Urinary bladder (tissue), 4 donors: ENCODE measurements at places on chromosomes 12 and 14. TPM values are rescaled to one million over a fixed set of nuclear protein-coding genes. Genes with fewer than 3 reads are reported as not detected.

DNA sequence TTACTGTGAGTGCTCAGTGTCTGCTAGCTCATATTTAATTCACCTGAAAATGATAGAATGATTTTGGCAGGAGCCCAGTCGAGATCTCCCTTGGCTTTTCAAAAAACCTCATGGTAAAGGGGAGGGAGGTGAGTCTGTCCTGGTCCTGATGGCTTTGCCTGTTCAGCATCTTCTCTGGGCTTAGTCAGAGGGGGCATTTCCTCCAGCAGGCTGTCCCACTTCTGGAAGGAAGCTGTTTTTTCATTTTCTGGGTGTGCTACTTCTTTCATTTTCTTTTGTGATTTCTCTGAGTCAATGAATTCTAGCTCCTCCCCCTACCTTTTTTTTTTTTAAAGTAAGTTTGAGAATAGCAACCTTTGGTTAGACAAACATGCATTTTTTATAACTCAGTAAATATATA is 58.8 kb downstream of the TMX1 start:
- no peak for DNase-seq

DNA sequence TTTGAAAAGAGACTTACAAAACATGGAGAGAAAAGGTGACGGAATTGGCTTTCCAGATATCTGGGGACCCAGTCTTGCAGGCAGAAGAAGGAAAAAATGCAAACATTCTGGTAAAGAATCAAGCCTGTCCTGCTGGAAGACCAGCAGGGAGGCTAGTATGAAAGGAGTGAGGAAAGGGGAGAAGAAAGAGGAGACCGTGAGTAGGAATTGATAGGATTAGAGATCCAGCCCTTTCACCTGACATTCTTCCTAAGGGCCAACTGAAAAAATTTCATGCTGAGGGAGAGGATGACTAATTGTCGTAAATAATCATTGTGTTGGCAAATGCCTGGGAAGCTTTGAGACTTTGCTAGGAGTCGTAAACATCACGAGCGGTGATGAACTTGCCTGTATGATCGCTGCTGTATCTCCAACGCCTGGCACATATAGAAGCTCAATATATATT is 12.1 kb downstream of the BHLHE41 start:
- DNase-seq: no peak

DNA sequence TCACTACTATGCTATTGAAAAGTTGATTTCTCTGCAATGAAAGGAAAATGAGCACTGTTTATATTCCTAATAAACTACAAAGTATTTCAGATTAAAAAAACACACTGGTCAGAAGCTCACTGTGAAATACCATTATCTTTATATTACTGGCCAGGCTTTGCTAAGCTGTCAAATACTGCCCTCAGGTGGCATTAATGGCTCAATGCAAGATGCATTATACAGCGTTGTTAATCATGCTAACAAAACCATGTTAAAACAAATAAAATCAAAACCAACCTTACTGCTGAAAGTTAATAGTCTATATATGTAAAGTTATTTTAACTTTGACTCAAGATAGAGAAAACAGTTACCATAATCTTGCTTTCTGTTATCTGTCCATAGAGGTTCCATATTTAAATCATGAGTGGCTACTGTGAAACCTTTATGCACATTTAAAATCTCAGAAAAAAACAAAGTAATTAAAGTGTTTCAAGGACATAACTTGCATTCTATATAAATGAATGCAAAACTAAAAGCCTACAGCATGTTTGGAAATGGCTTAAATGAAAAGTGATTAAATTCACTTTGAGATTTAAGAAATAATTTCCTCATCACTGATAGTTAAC is 121.7 kb downstream of the RALGAPA1 start:
- no peak for DNase-seq

GRCh38 chr12:25767606-25768005 is 190.9 kb upstream of the RASSF8 start:
- no peak for DNase-seq

DNA sequence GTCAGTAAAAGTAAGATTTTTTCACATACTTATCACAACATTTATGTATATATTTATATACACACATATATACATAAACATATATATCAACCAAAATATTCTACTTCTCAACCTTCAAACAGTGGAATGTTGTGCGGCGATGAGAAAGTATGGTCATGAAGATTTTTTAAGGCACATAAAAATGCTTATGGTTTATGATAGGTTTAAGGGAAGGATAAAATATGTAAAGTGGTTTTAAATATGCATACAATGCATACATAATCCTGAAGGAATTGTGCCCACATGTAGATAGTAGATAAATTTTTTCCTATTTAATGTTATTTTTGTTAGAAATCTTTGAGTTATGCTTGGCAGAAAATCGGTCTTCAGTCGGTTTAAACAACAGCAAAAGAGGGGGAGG is 182.7 kb downstream of the ANO6 start:
- no peak for DNase-seq

DNA sequence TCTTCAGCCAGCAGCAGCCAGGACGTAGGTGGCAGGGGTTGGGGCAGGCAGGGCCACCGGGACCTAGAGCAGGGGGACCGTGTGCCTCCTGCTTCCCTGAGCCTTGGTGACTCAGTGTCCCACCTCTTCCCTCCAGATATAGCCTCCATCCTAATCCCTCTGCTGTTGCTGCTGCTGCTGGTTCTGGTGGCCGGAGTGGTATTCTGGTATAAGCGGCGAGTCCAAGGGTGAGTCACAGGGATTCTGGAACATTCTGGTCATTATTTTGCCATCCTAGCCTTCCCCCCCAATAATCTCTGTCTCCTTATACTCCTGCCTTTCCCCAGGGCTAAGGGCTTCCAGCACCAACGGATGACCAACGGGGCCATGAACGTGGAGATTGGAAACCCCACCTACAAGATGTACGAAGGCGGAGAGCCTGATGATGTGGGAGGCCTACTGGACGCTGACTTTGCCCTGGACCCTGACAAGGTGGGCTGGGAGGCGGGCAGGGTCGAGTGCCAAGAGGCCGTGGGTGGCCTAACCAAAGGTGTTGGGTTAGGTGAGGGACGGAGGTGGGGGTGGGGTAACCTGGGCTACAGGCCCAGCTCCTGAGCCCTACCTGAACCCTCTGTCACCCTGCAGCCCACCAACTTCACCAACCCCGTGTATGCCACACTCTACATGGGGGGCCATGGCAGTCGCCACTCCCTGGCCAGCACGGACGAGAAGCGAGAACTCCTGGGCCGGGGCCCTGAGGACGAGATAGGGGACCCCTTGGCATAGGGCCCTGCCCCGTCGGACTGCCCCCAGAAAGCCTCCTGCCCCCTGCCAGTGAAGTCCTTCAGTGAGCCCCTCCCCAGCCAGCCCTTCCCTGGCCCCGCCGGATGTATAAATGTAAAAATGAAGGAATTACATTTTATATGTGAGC is 4.5 kb upstream of the NXPH4 start:
- no peak for DNase-seq

DNA sequence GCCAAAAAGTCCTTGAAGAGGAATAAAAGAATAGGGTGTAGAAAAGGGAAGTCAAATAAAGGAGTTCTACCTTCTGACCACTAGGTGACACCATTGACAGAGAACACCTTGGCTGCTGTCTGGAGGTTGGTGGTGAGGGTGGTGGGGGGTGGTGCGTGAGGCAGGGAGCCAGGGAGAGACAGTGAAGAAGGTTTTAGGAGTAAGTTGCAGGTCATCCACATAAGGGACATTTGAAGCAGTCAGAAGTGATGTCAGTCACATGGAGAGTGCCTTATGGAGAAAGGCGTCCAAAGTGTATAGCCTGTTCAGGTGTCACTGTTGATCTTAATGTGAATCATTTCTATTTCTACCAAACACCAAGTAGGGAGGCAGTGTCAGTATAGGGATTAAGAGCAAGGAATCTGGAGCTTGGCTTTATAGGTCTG is 279.3 kb upstream of the DDHD1 start:
- no peak for DNase-seq

GRCh38 chr14:101474563-101475455 is 86.5 kb upstream of the DIO3 start:
- DNase-seq: no peak

Gene RGS6
- total RNA-seq: 3.3 TPM

DNA sequence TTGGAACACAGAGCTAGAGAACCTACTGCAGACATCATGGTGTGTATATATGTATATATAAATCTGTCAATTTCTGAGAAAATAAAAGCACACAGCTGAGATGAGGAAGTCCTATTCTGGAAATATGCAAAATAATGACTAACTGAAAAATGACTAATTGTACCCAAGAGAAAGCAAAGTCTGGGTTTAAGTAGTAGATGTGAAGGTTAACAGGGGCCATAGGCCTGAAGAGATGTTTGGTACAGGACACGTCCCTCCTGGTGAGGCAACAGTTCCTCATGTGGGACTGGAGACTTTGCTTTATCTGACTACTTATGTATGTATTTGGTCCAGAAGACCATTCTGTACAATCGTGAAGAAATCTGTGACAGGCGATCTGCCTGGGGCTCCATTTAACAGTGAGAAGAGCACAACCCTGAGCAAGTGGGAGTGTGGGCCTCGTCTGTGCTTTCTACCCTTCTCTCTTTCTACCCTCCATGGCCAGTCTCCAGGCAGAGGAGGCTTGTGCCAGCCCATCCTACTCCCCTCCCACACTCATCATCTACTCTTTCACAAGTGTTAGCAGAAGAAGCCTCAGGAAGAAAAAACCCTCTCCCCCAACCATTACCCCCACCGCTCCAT is 67.5 kb downstream of the SLC41A2 start:
- no peak for DNase-seq

- no peak for DNase-seq
Observed at GRCh38 chr14:99707420-99707819, 23.3 kb downstream of the CYP46A1 start.

GRCh38 chr14:52175982-52176502 is 91.5 kb upstream of the PTGDR start:
- no peak for DNase-seq

Gene ZNF385A
- total RNA-seq: 5.0 TPM

- no peak for DNase-seq
Observed at GRCh38 chr12:111126331-111126730, 206.0 kb upstream of the MYL2 start.

GRCh38 chr14:86087377-86087776 is 557.4 kb downstream of the FLRT2 start:
- DNase-seq: no peak

DNA sequence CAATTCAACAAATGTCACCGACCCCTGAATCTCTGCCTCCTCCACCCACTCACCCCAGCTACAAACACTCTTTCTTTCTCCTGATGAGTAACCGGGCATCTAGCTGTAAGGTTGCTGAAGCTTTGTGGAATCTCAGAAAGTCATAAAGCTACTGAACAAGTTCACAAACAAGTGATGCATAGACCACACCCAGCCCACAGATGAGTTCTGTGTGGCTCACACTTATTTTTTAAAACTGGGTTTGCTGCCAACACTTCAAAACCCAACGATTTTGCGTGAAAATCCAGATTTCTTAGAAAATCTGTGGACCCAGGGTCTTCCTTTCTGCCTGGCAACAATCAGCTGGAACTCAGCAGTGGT is 96.1 kb downstream of the APAF1 start:
- no peak for DNase-seq

DNA sequence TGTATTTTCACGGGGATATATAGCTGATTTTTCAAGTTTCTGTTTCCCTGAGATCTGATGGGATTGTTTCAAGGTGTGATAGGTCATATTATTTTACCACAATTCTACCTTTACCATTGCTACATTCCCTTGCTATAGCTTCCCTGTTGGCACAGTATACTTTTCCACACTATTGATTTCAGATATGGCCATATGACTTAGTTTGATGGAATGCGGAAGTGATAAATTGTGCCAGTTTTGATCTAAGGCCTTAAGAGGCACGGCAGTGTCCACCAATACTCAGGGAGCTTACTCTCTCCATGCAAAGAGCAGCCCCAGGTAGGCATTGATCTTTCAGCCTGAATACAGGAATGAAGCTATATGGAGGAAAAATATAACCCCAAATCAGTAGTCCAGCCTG is 315.7 kb downstream of the SLC16A7 start:
- DNase-seq: no peak

- no peak for DNase-seq
Observed at GRCh38 chr12:42372154-42372791, 46.3 kb downstream of the PPHLN1 start.

DNA sequence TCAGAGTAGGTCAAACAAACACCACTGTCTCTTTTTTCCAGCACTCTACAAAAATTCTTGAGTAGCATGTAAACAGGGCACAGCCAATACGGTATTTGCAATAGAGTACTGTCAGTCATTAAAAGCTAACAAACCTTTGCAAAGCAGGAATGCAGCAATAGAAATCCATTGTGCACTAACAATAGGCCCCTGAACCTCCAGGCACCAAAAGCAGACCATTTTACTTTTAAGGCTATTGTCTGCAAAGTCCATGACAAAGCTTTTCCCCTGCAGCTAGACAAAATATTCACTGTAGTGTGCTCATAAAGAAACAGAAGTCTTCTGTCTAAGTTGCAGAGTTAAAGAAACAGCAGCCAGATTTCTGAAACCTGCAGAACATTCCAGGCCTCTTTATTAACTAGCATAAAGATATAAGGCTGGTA is 191.9 kb downstream of the SOX5 start:
- no peak for DNase-seq

DNA sequence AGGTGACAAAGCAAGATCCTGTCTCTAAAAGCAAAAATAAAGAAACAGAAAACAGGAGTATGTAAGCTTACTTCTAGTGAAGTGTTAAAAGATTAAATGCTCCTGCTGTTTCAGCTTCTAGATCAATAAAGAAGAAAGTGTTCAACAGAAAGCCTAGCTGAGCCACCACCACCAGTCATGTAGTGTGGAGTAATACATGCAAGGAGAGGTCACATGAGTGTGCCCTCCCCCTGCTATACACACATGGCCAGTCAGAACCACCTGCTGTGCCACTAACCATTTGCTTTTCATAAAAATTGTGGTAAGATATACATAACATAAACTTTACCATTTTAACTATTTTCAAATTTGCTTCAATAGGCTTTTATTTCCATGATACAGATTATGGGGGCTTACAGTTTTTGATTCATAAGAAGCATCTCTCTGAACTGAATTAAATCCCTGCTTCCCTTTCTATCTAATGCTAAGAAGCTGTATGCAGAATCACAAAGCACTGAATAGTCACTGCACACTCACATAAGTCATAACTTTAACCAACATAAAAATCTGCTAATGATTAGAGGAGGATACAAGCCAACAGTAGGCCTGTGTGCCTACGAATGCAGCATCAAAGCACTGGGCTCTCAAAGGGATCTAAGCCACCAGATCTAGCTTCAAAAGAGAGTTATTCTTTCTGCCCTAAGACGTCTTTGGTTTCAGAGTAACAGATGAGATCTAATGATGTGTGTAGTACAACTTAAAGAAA is 515.5 kb downstream of the C12orf50 start:
- no peak for DNase-seq

Gene TMEM229B
- total RNA-seq: 3.0 TPM

DNA sequence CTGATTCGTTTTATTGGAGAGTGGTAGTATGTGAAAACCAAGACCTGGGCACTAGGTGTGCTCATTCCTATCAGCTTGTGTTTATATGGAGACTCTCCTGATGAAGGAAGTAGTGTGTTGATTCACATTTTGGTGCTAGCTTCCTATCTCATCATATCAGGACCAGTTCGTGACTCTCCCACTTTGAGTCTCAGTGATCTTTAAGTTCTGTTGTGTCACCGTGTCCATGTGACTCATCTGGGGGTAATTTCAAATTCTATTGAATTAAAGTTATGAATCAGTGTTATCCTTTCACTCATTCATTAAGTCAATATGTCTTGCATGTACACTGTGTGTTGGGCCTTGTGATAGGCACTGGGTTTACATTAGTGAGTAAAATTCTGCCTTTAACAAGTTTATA is 180.2 kb downstream of the CACNA1C start:
- no peak for DNase-seq

Gene SMCO2
- not detected for total RNA-seq

- no peak for DNase-seq
Observed at GRCh38 chr12:84986586-84986985, 49.5 kb downstream of the TSPAN19 start.

- no peak for DNase-seq
Observed at GRCh38 chr12:106498056-106498455, 84.7 kb upstream of the RFX4 start.
